ENCODE measurements at places on chromosomes 4 and X.

- DNase-seq = no peak
Observed at GRCh38 chr4:73713650-73714049, 26.7 kb upstream of the CXCL8 start.

- no peak for DNase-seq
Observed at GRCh38 chr4:152398060-152398459, 137.8 kb downstream of the FBXW7 start.

DNA sequence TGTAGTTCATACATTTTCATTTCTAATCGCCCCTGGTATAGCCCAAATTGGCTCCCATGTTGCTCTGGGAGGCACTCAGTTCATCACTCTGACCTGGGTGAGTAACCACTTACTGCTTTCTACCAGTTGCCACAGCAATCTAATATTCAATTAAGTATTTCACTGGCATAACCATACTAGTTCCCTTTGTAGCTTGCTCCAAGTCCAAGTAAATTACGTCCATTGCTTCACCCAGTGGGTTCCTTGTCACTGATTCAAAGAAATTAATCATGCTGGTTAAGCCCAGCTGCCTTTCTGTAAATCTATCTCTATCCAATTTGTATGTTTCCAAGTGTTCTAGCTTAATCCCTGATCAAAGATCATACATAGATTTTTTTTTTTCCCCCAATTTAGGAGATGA, 92.0 kb upstream of the CBR4 start:
- DNase-seq = no peak

GRCh38 chrX:40809210-40809609, 73.9 kb upstream of the MED14 start:
- no peak for DNase-seq

DNA sequence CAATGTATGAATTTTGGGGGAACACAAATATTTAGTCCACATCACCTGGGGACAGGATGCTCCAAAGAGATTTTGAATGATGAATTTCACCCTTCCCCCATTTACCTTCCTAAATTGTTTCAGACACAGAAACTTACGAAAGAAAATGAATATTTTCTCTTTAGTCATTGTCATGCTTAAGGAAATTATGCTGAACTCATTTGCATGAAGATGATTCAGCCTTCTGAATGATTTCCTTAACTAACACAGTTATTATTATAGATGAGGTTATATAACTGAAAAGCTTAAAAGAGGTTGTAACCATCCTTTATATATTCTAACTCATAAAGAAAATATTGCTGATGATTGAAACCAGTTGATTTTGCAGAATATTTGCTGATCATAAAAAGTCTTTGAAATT, 61.1 kb downstream of the KCNIP4 start:
- no peak for DNase-seq

GRCh38 chrX:19122641-19123009, 357 bp upstream of the ADGRG2 start:
- DNase-seq = no peak

- no peak for DNase-seq
Observed at GRCh38 chr4:95263391-95263790, 285.4 kb downstream of the UNC5C start.

DNA sequence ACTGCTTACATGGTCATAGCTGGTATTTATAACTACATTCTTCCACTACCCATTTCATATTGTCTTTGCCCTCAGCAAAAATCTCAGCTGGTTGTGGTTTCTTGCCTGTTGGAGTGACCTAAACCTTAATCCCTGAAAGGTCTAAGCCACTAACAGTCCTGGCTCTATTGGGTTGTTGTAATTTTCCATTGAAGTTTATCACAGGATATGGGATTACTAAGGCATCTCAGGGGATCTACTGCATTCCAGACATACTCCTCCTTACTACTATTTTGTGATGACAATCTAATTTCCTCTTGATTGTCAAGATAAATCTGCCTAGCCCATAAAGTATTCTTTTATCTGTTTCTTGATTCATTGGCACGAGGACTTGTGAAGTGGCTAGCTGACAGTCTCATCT, 6.2 kb upstream of the OSTC start:
- no peak for DNase-seq
